ENCODE measurements at places on chromosomes 2 and 18.

DNA sequence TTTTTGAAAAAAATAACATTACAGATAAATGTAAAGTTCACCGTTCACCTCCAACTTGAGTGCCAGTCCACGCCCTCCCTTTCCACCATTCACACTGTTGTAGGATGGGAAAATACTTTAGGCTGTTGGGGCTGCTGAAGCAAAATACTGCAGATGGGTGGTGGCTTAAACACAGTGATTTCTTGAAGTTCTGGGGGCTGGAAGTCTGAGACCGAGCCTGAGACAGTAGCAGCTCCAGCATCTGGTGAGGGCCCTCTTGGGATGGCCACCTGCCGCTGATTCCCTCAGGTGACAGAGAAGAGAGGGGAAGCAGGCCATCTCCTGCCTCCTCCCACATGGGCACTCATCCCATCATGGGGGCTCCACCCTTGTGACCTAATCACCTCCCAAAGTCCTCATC lies 17.7 kb downstream of the ALLC start:
- no peaks in the 10 kb centered on the region for H3K4me1 ChIP-seq
- no peaks in the 10 kb centered on the region for H3K27me3 ChIP-seq
- no peak overlapping the region for H3K27ac ChIP-seq

DNA sequence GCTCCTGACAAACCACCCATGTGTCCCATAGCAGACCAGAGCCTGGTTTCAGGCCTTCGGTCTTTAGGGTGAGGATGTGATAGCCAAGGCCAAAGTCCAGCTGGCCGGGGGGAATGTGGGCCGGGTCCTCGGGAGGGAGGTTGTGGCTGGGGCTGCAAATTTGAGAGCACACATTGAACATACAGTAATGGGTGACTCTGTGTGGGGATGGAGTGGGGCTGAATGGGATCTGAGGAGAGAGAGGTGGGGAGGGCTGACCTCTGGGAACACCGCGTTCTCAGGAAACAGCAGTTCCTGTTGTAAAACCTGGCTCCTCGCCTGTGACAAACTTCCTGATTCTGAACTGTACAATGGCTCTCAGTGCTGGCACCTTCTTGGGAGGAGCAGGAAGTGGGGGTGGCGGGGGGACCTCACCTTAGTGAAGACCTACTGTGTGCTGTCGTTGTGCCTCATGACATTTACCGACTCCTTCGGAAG lies 48.8 kb downstream of the MCFD2 start:
- H3K36me3 ChIP-seq = no peaks in the 10 kb centered on the region
- no peaks in the 10 kb centered on the region for H3K27me3 ChIP-seq
- no peak overlapping the region for H3K27ac ChIP-seq
- no peaks in the 10 kb centered on the region for H3K4me1 ChIP-seq
- H3K4me3 ChIP-seq = no peak overlapping the region
- DNase-seq = no peak

DNA sequence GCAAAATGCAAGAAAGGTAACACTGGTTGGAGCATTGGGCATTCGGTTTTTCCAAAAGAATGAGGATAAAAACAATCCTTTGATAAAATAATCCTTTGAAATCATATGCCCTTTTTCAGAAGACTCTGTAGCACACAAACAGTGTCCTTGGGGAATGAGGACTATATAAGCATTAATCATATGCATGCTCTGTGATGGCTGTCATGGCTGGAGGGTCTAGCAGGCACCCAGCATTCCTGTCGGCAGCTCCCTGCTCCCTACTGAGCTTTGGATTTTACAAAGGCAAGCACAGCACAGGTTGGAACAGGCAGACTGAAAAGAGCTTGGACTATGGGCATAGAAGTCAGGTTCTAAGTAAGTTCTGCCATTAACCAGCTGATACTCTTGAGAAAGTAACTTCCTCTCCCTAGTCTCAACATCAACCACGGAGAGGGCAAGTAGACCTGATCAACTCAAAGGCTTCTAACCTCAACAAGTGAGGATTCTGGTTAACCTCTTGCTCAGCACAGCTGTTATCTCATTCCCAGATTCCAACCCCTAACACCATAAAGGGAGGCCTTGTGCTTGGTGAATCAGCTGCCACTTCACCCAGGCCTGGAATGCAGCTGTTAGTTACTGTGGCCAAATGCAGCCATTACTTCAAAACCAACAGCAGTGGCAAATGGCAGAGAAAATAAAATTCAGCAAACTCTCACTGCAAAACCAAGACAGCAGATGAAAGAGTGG lies 29.5 kb downstream of the GALNT14 start:
- H3K27me3 ChIP-seq = no peaks in the 10 kb centered on the region
- H3K36me3 ChIP-seq = no peaks in the 10 kb centered on the region
- no peaks in the 10 kb centered on the region for H3K4me1 ChIP-seq
- no peak for DNase-seq
- H3K27ac ChIP-seq = no peak overlapping the region
- no peak overlapping the region for H3K4me3 ChIP-seq

GRCh38 chr2:71936076-71937030 lies 211.3 kb downstream of the CYP26B1 start:
- H3K36me3 ChIP-seq = no peaks in the 10 kb centered on the region
- no peak overlapping the region for H3K27ac ChIP-seq
- DNase-seq = no peak
- H3K4me3 ChIP-seq = no peak overlapping the region
- H3K27me3 ChIP-seq = no peaks in the 10 kb centered on the region

DNA sequence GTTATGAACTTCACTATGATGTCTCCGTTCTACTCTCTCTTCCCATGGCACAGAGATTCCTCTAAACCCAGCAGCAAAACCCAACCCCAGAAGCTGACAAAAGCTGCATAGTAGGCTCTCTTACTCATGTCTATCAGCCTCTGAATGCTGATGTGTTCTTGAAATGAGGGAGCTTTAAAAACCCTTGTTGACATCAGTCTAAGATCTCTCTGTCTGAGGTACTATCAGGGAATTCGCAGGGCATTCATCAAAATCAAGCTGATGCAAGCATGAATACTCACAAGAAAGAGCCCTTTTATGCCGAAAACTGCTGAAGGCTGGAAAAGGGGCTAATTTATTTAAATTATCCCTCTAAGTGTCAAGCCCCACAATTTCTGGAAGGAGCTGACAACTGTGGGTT lies 710.6 kb upstream of the FANCL start:
- no peaks in the 10 kb centered on the region for H3K36me3 ChIP-seq
- no peaks in the 10 kb centered on the region for H3K4me1 ChIP-seq
- no peak overlapping the region for H3K4me3 ChIP-seq

DNA sequence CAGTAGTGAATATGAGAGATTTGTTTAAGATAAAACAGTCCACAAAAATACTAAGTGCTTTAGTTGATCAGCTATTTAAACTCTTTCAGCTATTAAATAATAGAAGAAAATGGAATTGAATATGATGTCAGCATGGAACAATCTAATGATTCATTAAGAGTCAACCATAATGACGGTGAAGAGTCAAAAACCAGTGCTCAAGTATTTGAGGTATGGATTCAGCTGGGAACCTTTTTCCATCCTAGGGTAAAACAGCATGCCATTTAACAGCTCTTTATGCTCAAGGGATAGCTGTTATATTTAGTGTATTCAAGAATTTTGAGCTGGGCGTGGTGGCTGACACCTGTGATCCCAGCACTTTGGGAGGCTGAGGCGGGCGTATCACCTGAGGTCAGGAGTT lies 29.7 kb downstream of the CARF start:
- H3K36me3 ChIP-seq = peaks cover 7% of the 10 kb centered on the region
- no peak overlapping the region for H3K27ac ChIP-seq
- DNase-seq = no peak
- no peak overlapping the region for H3K4me3 ChIP-seq
